ENCODE measurements at places on chromosomes 4 and X.
A peak's percentile ranks its signal among the peaks of the same experiment; 100 is the strongest.

- DNase-seq: no peak
Measured at GRCh38 chr4:6722891-6723290, 6.9 kb downstream of the BLOC1S4 start.

DNA sequence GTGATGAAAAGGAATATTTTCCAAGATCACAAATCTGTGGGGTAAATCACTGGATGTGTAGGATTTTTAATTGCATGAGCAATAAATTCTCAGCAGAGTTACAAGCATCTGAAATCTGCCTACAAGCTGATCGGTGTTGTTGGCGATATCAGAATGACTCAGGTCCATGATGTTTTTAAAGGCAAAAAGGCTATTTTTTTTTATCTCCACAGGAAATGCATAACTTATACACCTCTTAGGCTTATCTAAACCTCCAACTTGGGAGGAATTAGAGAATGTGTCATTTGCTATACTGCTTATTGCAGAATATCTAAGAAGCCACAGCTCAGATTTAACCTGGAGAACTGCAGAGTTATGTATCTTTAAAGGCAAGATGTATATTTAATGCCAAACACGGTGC, 61.6 kb downstream of the KIT start:
- no peak for DNase-seq

DNA sequence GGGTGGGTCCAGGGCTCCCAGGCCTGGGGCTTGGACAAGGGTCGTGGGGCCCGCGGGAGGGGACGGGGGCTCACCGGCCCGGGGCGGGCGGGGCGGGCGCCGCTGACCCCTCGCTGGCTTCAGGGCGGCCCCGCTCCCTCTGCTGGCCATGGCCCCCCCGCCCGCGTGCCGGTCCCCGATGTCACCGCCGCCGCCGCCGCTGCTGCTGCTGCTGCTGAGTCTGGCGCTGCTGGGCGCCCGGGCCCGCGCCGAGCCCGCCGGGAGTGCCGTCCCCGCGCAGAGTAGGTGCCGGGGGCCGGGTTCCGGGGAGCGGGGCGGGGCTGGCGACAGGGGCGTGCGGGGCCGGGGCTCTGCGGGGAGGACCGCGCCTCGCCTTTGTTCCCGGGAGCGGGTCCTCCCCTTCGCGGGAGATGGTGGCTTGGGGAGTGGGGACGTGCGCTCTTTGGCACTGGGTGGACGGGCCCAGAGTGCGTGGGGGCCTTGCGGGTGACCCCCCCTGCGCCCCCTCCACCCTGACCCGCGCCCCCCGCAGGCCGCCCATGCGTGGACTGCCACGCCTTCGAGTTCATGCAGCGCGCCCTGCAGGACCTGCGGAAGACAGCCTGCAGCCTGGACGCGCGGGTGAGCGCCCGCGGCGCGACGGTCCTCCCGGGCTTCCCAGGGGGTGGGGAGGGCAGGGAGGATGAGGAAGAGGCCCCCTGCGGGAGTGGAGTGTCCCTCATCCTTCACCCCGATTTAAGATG, 16.8 kb upstream of the NAT8L start:
- DNase-seq: peak; percentile 59

DNA sequence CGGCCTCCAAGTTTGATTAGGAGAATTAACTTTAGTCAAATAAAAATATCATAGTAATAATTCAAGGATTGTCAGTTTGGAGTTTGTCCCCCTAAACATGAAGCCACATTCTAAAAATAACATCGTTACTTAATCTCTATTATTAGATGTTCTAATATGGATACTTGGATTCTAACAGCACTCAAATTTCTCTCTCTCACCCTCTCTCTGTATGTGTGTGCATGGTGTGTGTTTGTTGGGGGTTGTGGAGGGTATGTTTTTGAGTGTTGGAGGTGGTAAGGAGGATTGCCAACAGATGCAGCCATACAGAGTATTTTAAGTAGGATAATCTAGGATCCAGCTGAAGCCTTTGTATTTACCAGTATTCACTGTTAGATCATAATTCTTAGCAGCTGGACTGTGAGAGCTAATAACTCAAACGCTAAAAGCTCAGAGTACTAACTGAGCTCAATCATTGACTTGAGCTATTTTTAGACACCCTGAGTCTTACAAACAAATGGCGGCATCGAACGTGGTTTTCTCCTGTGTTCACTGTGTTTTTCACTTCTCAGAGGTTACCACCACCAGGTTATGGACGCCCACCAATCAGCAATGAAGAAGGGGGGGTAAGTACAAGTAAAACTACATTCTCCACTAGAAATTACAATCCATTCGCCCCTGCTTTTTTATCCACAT, 8.8 kb downstream of the ENAM start:
- no peak for DNase-seq

DNA sequence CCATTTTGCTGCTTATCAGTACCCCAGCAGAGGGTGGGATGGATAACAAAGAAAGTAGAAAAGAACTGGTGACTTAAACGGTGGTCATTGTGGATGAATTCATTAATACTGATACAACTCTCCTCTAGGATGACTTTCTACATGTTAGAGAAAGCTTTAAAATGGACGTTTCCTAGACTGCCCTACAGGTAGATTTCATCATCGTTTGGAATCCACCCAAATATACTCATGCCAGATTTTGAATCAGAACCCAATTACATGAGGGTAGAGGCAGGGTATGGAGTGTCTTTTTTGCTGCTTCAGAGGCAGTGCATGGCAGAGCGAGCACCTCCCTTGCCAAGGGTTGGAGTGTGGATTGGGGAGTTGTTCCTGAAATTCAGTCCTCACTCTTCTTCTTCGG, 13.3 kb upstream of the ANTXR2 start:
- no peak for DNase-seq

Measured in activated T-cell treated with anti-CD3 and anti-CD28 coated beads, Interleukin-2, amount 50 U/mL, for 72 hours (primary cell).